ENCODE measurements at places on chromosomes 6 and 20. TPM values are rescaled to one million over a fixed set of nuclear protein-coding genes. Genes with fewer than 3 reads are reported as not detected.

Gene PBOV1
- not detected for total RNA-seq

Gene OXT
- total RNA-seq, result 1.2 TPM

Gene CCN2
- total RNA-seq, result 75.5 TPM

Gene CRISP2
- total RNA-seq, result 0.48 TPM

Gene CRYBG1
- 17.3 TPM for total RNA-seq

Measured in type B pancreatic cell (in vitro differentiated cells).